Renal cortical epithelial cell (primary cell): ENCODE measurements at places on chromosomes 2 and 18. TPM values are rescaled to one million over a fixed set of nuclear protein-coding genes. Genes with fewer than 3 reads are reported as not detected.

VIL1 gene
- total RNA-seq, result 0.05 TPM in 1 of 2 replicates, not detected in the other

C2orf66 gene
- total RNA-seq, result 0.35 TPM in 1 of 2 replicates, not detected in the other

SP9 gene
- not detected in 2 replicates for total RNA-seq

PTMA gene
- 594 and 977 TPM in 2 replicates for total RNA-seq

ANKRD30BL gene
- not detected in 2 replicates for total RNA-seq

FNDC4 gene
- total RNA-seq, result 25.6 and 30.4 TPM in 2 replicates

RGPD4 gene
- under 0.01 TPM in 1 of 2 replicates, not detected in the other for total RNA-seq

AGFG1 gene
- 81.1 and 126 TPM in 2 replicates for total RNA-seq

RESP18 gene
- not detected in 2 replicates for total RNA-seq

TANK gene
- 98.2 and 123 TPM in 2 replicates for total RNA-seq

INHA gene
- total RNA-seq, result 0.70 TPM in 1 of 2 replicates, not detected in the other

TM4SF20 gene
- not detected in 2 replicates for total RNA-seq

TRIM43 gene
- total RNA-seq, result 0.05 TPM in 1 of 2 replicates, not detected in the other

PKDCC gene
- 2.1 and 2.4 TPM in 2 replicates for total RNA-seq

FBXO41 gene
- 3.6 and 6.3 TPM in 2 replicates for total RNA-seq

ATP8B1 gene
- 27.1 and 48.8 TPM in 2 replicates for total RNA-seq
